ENCODE measurements at places on chromosomes 2 and 18.

DNA sequence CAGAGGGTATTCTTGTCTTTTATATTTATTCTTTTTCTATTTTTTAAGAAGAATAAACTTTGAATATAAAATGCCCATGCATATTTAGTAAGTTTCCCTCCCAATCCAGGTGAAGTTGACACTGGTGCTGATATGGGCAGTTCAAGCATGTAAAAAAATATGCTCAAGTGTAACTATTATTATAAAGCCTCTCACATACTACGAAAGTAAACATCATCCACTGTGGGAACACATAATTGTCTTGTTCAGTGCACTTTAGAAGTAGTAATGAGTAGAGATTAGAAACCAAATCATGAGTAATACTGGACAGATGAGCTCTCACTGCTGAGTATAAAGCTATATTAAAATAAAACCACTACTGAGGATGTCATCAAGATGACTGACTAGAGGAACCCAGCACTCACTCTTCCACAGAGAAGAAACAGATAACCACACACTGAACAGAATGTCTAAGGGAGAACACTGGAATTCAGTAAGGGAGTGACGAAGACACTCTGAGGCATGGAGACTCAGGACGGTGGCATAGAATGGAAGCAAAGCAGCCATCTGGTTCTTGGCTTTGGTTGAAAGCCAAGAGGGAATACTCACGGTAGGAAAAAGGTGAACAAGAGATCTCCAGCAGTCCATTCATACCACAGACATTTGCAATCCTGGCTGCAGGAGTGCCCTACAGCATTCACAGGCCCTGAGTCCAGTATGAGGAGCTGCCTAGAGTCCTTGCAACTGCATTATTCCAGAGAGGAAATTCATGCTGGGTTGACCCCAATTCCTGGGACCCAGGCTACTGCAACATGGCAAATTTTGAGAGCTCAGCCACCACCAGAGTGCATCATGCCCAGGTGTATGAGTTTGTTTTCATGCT is 9.5 kb upstream of the FAM110C start:
- DNase-seq: no peak

DNA sequence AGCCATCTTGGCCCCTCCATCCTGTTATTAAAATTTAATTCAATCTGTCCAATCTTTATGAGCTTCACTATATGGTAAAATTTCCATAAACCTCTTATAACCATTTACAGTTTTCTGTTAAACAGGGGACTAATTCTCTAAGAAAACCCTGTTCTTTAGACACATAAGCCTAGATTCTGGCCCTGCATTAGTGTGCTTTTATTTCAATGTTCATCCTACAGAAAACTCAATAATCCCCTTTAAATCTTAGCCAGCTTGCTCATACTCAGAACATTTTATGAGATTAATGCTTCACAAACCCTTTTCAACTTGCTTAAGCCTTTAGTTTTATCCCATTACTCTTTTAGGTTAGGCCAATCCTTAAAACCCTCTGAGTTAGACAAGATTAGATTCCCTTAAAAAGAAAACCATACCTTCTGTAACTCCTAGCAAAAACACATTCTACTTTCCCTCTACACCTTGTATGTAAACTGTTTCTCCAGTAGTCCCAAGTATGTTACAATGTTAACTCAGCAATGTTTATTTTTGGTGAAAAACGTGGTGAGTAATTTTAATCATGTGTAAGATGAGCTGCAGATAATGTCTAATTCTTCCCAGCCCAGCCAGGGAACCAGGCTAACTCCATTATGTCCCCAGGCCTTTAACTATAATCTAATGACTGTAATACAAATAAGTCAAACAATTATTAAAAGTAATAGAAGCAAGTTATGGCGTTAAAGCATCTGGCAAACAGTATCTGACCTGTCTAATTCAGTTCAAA is 1953.4 kb upstream of the LRRTM1 start:
- no peak for DNase-seq

GRCh38 chr18:79387615-79388014 is 8.1 kb upstream of the NFATC1 start:
- no peak for DNase-seq

DNA sequence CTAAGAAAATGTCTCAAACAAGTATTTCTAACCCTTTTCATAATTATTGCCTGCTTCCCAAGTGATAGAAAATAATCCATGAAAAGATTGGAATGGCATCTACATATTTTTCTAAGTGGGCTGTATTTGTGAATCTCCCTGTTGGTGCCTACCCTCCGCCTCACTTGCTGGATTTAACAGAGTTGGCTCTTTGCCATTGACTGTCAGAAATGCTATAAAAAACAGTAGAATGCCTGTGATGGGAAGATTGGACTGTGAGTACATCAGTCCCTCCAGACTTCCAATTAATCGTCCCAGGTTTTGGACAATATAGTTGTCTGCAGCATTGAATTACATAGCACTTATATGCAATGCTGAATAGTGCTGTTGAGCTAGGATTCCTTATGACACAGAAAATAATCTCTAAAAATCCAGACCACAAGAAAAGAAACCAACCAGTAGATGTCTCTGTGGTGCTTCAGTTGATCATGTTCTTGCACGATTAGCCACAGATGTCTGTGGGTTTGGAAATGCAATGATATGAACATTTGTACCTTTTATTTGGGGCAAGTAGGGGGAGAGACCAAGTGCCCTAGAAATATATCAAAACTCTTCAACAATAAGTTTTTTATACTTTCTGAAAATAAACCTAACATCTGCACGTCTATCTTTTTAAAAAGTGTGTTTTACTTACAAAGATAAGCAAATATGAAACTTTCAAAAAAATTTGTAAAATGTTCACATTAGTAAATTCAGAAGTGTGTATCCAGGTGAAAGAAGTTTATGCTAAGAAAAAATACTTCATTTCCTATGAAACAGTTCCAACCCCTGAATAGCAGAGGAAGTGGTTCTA is 88.5 kb downstream of the DYNAP start:
- no peak for DNase-seq

DNA sequence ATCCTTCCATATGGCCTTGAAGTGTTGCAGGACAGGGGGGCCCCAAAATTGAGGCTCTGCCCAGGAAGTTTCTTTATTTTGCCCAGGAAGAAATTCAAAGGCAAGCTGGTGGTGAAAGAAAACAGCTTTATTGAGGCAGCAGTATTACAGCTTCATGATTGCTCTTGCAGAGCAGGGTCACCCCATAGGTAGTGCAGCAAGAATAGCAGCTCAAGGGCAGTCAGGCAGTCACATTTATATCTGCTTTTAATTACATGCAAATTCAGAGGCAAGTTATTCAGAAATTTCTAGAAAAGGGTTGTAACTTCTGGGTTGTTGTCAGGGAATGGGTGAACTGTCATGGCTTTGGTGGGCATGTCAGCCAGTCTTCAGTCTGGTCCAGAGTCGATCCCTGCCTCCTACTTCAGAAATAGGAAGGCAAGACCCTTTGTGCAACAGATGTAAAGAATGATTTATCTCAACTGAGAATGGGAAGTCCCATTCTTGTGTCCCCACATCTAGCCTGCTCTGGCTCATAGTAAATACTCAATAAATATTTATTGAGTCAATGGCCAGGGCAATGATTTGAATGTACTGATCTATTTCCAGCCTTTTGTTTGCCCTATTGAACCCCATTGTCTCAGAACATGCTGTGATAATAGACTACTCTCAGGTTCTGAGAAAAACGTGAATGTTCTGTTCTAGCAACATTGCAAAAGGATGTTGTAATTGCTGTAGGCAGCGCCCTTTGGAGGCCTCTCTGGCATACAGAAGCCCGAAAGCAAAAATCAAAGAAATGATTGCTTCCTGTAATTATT is 129.8 kb downstream of the MYO3B start:
- DNase-seq: no peak

DNA sequence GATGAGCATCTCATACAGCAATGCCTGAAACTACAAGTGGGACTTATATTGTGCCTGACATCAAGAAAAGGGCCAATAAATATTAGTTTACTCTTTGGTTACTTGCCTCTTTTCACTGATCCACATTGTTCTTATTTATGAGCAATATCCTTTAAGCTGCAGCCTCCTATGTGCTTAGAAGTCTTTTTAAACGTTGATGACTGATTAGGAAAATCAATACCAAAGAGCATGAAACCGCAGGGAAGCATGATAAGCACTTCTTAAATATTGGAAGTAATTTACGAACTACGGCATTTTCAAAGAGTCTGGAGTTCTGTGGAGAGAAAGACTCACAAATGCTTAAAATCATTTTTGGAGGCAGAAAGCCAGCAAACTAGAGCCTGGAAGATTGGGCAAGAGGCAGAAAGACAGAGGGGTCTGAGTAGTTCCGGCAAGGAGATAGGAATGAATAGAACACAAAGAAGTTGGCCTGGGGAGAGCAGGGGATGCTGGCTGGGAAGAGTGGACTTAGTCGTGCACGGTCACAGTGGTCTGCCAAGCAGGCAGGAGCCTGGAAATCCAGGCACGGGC is 122.6 kb upstream of the NOSTRIN start:
- no peak for DNase-seq

- no peak for DNase-seq
These were observed 3.5 kb downstream of the SLC4A3 start for GRCh38 chr2:219630770-219631405.

- no peak for DNase-seq
These were observed 893.2 kb upstream of the CRIM1 start for GRCh38 chr2:35462226-35462998.

DNA sequence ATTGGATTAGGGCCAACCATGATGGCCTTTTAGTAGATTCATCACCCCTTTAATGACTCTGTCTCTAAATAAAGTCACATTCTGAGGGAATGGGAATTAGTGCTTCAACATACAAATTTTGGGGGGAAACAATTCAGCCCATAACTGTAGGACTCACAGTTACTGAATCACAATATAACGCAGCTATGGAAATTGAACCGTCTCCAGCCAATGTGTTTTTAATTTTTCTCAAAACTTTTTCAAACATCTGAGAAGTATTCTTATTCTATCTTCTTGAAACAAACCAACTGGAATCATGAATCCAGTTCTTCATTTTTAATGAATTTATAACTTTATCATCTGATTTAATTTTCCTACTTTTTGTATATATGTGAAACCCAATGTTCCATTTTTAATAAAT is 373.1 kb upstream of the SYT4 start:
- no peak for DNase-seq

DNA sequence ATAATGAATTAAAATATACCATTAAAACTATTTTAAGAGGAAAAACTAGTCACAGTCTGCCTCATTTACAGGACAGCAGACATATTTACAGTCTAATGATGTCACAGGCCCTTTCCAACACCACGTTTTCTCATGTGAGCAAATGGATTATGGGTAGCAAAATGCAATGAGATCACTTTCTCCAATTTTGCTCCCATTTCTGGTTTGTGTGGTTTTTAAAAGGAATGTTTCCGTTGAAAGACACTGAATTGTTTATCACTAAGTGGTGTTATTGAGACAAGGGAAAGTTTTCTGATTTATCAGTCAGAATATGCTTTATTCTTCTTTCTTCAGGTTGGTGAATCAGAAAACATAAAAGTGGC is 11.4 kb upstream of the NR4A2 start:
- no peak for DNase-seq

GRCh38 chr2:23520256-23520655 is 135.3 kb downstream of the KLHL29 start:
- no peak for DNase-seq
